ENCODE measurements at places on chromosomes 7 and 10.

DNA sequence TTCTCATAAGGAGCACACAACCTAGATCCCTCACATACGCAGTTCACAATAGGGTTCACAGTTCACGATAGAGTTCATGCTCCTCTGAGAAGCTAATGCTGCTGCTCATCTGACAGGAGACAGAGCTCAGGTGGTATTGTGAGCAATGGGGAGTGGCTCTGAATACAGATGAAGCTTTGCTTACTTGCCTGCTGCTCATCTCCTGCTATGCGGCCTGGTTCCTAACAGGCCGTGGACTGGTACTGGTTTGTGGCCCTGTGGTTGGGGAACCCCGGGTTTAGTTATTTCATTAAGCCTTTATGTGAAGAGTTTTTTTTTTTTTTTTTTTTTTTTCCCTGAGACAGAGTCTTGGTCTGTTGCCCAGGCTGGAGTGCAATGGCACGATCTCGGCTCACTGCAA lies 19.4 kb downstream of the SLK start:
- no peak for DNase-seq

DNA sequence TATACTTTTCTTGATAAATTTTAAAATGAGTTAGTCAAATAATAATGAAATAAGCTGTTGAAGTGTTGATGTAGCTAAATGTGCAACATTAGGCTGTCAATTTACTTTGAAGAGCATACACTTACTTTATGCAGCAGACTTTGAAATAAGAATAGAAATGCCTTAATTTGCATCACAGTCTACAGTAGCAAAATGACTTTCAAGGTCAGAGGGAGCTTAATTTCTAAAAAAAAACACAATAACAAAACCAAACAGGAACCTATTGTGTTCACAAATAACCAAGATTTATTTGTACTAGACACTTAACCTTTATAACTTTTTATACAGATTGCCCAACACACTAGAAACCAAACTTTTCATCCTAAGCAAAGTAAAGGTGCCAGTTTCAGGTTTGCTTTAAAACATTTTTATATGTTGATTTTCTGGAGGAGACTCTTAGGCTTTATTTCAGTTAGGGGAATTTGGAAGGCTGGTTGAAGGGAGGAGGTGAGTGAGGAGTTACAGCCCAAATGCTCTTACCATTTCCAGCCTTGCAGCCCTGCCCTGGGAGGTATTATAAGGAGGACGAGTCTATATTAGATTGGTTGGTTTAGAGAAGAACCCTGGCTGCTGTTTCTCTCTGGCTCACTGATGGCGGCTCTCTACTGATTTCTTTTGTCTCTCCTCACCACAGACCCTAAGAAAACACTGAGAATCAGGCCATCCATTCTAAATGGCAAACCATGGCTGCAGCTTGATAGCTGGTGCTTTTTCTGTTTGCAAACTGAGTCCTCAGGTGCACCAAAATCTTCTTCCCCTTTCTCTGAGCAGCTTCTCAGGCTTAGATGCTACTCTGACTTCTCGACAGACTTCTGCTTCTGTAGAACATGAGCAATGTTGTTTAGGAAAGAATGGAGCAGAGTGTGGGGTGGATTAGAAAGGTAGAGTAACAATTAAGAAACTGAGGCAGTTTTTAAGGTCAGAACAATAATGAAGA lies 55.2 kb upstream of the RPA3 start:
- DNase-seq, result no peak

DNA sequence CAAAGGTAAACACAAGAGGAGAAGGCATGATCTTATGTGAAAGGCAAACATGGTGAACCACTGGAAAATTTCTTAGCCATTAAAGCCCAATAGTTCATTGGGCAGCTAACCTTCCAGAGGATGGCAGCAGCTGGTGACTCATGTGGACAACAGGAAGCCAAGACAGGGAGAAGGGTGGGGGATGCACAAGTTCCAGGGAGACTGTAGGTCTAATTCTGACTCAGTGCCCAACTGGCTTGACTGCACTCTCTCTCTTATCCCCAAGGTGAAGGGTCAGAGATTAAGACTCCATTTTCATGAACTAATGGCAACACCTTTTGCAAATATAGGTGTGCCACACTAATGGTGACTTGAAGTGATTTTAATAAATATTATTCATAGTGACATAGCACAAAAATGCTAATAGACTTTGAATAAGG lies 47.9 kb upstream of the SLC35B4 start:
- no peak for DNase-seq

GRCh38 chr10:21326594-21327288 lies 198.7 kb downstream of the SKIDA1 start:
- no peak for DNase-seq

GRCh38 chr7:32318300-32319011 lies 171.7 kb downstream of the LSM5 start:
- peak; percentile 71 for DNase-seq

GRCh38 chr10:11713186-11713743 lies 28.9 kb upstream of the ECHDC3 start:
- DNase-seq, result no peak

- DNase-seq, result no peak
Measured at GRCh38 chr10:94677691-94678090, 5.8 kb upstream of the CYP2C18 start.

DNA sequence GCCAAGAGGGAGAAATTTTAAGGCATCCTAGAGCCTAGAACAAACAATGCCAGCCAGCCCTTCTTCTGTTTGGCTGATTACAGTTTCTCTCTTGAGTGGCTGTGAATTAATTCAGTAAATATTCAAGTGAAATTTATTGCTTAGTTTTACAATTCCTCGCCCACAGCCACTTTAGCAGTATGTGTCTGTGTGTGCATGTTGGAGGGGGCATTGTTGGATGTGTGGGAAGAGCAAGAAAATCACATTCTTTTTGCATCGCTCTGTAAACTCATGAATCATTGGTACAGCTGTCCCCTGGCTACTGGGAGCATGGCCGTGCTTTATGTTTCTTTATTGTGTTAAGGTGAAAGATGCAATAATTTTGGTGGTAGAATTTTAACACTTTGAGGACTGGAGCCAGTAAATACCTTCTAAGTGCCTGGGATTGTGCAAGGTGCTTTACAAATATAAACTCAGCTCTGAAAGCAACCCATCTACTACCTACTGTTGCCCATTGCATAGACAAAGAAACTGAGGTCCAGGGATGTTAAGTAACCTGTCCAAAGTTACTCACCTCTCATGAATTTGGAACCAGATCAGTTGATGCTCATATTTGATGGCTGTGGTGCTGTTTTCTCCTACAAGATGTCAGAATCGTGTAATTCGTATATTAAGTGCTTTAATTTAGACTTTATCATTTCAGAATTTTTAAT lies 89.9 kb upstream of the BTBD16 start:
- DNase-seq, result no peak

- no peak for DNase-seq
Measured at GRCh38 chr7:129773328-129773731, 161.8 kb downstream of the NRF1 start.

DNA sequence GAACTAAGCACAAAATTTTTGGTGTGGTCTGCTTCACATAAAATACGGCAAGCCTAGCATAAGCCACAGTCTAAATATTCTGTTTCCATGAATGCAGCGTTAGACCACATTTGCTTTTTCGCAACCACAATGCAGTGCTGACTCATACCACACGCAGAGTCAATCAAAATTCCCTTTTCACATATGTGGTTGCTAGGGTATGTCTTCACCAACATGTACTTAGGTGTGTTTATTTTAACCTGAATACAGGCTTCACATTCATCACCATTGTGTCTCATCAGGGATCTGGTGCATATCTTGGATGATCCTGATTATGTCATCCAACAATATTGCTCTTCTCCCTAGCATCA lies 90.8 kb downstream of the CHN2 start:
- DNase-seq, result no peak

DNA sequence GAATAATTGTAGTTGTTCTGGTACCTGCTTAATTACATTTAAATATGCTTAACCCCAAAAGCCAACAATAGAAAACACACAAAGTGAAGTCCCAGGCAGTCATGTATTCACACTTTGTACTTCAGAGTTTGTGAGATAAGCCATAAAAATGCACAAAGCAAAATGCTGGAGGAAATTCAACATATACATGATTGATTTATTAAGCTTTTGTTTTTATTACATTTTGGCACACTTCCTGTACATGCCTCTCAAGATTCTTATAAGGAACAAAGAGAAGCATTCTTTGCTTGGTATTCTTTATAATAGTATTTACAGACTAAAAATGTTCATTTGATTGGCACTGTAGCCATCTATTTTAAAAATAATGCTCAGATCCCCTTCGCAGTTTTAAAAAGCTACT lies 107.7 kb upstream of the ANK3 start:
- DNase-seq, result no peak
